OCI-M1 (cell line): ENCODE measurements at places on chromosomes 4 and X.

- peak; percentile 60 for DNase-seq
These were observed 29.6 kb downstream of the PDGFC start for GRCh38 chr4:156941940-156942548.

DNA sequence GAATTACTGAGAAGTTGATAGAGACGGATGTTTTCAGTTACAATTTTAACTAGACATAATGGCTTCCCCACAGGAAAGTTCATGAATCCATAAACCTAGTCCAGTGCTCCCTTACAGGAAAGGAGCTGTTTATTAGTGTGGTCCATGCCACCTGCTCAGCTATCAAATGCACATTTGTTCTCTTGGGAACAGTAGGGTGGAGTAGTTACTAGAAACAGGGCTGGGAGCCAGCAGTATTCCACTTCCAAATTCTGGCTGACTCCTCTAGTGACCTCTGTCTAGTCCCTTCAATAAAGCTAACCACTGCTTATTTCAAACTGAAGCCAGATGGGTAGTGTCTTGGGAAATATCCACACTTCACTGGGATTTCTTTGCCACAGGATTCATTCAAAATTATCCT is 88.4 kb upstream of the TLL1 start:
- DNase-seq, result no peak

DNA sequence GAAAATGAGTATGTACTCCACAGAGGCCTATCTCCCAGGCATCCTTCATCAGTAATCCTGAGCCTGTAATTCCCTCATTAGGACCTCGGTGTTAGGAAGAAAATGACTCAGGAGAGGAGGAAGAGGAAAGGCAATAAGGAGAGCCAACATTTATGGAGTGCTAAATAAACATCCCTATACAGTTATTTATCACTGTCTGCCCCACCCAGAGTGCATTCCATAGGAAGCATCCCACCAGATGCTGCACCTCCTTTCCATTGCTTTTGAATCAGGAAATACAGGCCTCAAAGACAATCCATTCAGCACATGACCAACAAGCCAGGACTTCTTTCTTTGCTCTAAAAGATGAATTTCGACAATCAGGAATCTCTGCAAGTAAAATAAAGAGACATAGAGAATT is 47.6 kb downstream of the USP38 start:
- DNase-seq, result no peak

DNA sequence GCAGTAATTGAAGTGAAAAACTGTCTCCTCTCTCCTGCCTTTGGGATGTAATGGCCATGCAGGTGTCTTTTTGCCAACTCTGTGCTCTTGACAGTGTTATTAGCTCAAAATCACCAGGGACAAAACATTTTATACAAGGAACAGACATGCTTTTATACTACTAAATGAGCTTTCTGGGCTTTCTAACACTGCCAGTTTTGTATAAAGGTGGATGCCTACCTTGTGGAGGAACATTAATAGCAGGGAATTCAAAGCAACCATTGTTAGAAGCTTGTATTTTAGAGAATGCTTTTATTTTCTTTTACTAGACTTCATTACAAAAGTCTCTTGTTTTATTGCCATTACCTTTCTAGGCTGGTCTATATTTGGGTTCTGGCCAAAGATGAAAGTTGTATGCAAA is 54.7 kb upstream of the ARSJ start:
- no peak for DNase-seq

GRCh38 chr4:144709159-144709558 is 63.2 kb downstream of the HHIP start:
- no peak for DNase-seq

DNA sequence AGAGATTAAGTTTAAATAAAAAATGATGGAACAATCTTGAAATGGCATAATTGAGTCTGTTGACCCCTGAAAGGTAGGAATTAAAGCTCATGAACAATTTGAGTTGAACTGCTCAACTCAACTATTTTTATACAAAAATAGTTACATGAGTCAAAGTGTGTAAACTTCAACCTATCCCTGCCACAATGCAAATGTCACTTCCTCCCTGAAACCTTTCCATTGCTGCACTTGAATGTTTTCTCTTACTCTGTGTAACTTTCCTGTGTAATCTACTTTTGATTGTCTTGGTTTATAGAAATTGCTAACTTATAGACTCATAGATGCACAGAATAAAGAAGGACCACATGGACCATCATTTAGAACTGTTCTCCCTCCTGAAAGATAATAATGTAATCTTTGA is 218.5 kb downstream of the GBA3 start:
- no peak for DNase-seq

- DNase-seq, result no peak
These were observed 5.0 kb downstream of the AWAT2 start for GRCh38 chrX:70044541-70045245.

GRCh38 chrX:39144323-39144722 is 343.1 kb downstream of the MID1IP1 start:
- no peak for DNase-seq

- DNase-seq, result no peak
These were observed 27.7 kb upstream of the SFRP2 start for GRCh38 chr4:153816542-153816941.

DNA sequence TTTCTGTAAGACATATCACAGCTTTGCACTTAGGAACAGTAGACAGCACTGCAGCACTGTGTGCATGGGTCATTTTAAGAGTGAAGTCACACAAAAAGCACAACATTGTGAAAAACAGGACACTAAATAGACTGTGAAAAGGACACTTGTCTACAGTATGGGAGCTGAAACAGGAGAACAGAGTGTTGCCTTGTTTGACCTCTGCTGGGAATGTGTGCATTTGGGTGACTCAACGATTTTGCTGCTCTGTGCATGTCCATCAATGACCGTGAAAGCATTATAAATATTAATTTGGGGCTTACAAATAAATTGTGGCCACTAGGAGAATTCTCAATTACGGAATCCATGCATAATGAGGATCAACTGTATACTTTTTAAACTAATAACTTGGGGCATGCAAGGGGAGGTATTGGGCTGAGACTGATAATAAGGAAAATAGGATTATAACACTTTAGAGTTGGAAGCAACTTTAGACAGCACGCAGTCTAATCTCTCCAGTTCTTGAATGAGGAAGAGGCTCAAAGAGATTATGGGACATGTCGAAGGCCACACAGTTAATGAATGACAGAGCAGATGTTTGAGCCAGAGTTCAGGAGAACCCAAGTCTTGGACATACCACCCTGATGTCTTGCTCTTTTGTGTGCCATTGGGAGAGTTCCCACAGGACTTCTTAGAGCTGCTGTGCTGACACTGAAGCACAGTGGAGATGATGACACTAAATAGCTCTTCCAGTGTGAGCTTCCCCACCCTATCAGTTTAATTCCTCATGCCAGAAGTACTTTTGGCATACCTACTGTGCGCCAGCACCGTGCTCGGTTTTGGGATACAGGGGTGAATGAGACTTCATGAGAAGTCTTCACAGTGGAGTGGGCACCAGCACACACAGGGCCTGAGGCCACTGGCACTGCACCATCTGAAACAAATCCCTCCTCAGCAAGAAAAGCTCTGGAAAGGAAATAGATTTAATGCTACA is 79.3 kb downstream of the FRAS1 start:
- DNase-seq, result no peak

DNA sequence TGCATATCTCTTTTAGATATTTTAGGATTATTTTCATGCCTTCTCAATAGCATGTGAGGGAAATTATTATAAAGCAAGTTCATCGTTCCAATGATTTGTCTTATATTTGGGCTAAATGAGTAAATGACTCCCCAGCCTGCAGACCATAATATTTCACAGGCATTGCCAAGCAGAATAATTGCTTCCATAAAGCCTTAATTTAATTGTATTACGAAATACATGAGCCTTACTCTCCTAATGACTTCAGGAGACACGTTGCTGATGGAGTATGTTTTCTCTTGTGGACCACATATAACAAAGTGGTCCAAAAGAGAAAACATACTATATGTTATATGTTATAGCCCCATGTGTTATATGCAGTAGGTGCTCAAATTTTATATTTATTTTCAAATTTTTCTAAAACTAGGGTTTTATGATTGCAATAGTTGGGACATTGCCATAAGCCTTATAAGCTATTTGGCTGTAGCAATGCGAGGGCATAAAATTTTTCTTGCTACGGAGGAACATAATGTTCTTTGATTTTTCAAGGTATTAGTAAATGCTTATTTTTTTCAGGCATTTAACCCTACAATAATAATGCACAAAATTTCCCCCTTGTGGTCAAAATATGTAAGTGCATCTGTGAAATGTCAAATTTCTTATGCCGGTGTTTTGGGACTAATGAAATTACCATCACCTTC is 26.2 kb upstream of the TMPRSS11D start:
- DNase-seq, result peak; percentile 62

DNA sequence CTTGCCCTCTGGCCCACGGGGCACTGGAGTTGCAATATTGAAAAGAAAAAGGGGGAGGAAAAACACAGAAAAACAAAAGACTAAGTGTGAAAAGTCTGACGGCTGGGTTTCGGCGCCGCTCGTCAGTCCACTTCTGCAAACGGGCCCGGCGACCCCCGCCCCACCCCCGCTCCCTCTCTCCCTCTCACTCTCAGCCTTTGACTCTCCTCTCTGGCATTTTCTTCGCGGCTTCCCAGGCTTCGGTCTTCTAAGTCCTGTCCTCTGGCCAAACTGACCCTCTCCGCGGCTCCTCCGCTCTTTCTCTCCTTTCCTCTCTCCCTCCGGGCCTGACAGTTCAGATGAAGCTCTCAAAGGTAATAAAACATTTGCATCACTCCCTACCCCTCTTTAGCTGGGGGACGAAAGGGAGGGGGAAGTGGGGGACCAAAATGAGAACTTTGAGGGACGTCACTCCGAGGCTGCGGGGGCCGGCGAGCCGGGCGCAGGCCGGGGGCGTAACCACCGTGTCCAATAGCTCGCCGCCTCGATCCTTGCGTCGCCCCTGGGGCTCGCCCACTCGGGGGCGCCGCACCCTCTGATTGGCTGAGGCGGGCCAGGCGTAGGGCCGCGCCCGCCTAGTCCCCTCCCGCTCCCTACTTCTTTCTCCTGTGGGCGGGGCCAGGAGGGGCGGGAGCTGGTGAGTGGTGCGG is at the start of gene NKX6-1:
TSS of gene NKX6-1 (minus strand) at position 358 of the 689 bp plus-strand sequence. CDS start 1,064 bp downstream, outside the sequence.
- DNase-seq, result no peak

DNA sequence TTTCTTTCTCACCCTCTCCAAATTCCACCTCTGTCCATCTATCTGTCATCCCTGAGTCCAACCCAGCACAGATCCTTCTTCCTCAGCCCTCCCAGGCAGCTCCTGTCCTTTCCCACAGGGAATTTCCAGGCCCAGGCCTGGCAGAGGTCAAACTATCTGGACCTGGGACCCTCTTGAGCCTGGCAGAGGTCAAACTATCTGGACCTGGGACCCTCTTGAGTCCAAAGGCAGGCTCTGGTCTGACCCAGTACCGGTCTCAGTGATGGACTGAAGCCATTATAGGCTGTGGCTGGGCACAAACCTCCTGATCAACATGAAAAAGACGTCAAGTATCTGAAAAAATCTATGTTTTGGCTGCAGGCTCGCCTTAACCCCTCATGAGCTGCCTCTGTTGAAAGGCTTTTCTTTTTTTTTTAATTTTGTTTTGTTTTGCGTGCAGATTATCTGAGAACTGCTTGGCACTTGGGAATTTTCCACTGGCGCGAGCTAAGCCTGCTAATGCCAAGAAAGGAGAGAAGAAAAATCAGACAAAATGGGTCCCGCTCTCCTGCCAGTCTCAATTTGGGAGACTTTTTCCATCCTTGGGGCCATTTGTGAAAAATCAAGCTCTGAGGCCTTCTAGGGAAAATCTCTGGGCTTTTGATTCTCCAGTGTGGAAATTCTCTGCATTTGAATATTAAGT is 31.2 kb downstream of the MSX1 start:
- no peak for DNase-seq

DNA sequence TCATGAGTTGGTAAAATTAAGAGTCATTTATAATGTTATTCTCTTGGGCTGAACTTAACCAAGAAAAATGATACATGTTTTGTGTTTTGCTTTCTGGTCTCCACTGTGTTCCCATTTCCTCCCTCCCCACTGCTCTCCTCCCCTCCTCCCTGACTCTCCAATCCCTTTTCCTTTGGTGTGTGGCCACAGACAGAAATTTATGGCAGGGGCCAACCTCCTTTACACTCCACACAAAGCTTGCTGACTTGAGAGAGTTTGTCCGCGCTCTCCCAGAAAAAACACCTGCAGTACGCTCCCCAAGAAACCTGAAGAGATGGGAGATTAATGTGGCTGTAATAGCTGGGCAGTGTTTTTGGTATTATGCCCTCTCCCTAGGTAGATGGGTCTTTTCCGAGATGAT is 88.9 kb downstream of the ALPK1 start:
- DNase-seq, result no peak

DNA sequence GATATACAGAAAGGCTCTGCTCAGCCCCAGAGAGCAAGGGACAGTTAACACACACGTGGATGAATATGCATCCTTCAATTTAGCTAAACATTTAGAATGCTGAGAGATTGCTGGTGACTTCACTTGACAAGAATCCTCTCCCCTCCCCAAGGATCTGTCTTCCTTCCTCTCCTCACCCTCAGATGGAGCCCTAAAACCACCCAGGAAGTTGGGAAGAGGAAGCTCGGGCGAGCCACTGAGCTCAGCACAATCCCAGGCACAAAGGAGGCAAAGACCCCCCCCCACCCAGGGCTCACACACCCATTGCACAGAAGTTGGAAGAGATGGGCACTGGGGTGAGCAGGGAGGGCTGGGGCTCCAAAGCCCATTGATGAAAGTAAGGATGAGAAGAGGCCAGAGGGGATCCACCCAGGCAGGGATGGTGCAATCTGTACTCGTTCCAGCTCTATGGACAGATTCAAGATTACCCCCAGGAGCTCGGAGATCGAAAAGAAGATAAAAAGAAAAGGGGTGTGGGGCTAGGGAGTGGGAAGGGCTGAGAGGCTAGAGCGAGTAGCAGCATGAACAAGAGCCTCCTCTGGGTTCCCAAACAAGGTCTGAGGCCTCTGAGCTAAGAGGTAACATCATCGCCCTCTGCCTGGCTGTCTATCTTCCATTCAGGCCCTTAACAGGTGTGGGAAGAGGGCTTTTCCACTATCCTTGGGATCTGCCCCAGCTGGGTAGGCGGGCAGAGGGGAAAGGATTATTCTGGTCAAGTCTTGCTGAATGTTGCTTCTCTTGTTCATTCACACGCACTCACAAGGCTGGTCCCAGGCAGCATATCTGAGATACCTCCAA is 1.2 kb downstream of the TFE3 start:
- peak; percentile 63 for DNase-seq

DNA sequence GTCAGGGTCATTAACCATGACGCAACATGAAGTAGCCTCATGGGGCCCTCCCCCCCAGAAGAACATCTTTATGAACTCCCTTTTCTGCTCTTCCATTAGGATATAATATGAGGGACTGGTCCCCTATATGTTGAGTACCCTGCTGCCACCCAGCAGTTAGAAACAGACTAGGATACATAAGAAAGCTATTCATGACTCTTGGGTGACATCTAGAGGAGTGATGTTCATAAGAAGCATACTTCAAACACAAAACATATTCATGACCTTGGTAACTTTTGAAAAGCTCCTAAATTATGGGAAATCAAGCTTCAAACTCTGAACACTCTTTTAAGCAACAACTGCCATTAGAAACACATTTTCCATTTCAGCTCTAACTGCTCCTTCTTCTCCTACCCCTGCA is 155.2 kb upstream of the SPIN4 start:
- DNase-seq, result peak; percentile 69

DNA sequence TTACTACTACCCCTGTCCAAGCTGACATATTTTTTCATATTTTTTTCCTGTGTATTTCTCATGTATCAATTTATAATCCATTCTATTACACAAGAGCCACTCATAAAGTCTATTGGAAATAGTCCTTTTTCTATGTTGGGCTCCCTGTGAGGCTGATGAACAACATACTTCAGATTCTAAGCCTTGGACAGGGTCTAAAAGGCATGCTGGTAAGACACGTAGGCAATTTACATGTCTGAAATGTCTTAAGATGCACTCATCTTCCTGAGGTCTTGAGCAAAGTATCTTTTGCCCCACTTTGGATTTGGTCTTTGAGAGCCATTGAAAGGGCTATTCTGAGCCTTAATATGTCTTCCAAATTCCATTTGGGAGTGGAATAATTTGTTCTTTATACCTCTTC is 31.8 kb downstream of the OCIAD1 start:
- DNase-seq, result no peak
